Upper lobe of left lung (tissue), 6 donors: ENCODE measurements at places on chromosomes 2 and 18. TPM values are rescaled to one million over a fixed set of nuclear protein-coding genes. Genes with fewer than 3 reads are reported as not detected.

The SERPINB4 gene
- total RNA-seq: not detected

The LRRTM4 gene
- total RNA-seq: not detected

The EGR4 gene
- not detected for total RNA-seq

The VWC2L gene
- not detected for total RNA-seq

DNA sequence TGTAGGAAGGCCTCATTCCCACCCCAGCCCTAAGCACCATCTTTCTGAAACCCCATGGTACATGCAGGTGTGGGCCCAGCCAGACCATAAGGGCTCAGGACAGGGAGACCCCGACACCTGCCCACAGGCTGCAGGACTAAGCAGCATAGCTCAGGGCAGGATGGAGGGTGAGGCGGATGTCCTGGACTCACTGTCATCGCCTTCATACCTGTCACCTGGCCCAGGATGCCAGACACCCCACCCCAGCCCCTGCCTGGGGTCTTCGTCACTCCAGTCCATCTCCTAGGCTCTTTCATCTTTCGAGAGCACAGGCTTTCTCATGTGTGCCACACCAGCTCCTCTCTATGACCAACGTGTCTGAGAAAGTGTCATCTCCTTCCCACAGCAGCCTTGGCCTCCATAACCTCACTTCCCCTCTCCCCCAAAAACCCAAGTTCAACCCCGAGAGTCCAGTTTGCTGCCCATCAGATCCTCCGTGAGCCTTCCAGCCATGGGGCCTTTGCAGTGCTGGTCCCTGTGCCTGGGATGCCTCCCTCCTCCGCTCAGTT lies 71.5 kb downstream of the EMX1 start:
- no peaks in the 10 kb centered on the region for H3K4me1 ChIP-seq
- DNase-seq: no peak
- H3K36me3 ChIP-seq: no peaks in the 10 kb centered on the region
- H3K27me3 ChIP-seq: no peaks in the 10 kb centered on the region
- no peak overlapping the region for H3K27ac ChIP-seq

DNA sequence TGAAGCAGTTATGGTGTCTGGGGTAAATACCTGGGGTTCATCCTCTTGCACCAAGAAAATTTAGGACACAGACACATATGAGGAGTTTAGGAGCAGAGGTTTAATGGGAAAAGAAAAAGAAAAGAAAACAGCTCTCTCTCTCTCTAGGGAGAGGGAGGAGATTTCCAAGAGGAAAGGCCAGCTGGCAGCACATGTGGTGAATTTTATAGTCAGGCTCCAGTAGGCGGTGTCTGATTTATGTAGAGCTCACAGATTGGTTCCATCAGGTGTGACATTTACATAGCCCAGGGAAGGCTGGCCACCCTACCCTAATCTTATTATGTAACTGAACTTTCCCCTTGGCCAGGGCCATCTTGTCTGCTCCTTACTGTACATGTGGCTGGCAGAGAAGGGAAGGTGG lies 297.5 kb upstream of the RGPD4 start:
- no peak for DNase-seq
- H3K4me3 ChIP-seq: no peak overlapping the region
- H3K27ac ChIP-seq: no peak overlapping the region

DNA sequence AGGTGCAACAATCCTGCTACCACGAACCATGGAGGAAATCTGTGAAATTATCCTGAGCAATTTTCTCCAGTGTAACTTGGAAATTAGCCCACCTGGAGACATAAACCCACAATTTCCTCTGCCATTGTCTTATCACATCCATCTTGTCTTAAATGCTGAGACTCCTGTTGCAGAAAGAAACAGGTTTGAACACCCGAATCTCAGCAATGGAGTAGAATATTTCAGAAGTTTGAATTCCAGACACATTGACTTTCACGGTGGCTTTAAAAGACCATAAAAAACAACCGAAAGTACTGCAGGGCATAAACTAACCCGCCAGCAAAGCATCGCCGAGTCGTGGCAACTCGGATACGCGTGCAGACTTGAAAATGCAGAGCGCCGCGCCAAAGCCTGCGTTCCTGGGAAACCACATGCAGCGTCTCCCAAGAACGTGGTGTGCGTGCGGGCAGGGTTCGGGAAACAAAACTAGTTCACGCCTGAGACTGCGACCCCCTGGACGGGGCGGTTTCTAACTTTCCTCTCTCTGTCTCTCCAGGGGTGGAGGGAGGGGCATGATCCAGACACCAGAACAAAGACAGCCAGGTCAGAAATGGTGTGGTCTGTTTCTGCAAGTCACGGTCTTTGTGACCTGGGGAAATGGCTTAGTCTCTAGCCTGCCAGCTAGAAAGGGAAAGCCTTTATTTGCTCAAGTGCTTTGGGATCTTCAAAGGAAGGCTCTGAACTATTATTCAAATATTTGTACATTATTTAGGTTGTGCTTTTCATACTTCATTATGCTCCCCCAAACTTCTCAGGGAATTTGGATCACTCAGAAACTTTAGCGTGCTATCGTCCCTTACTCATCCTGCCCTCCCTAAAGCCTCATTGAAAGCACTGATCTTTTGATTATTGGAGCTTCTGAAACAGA lies 26.9 kb upstream of the KCTD1 start:
- H3K4me1 ChIP-seq: peaks cover 1% of the 10 kb centered on the region
- DNase-seq: peak; percentile 38
- peak overlapping the region; percentile 43 for H3K4me3 ChIP-seq
- H3K27ac ChIP-seq: no peak overlapping the region
- H3K36me3 ChIP-seq: no peaks in the 10 kb centered on the region

DNA sequence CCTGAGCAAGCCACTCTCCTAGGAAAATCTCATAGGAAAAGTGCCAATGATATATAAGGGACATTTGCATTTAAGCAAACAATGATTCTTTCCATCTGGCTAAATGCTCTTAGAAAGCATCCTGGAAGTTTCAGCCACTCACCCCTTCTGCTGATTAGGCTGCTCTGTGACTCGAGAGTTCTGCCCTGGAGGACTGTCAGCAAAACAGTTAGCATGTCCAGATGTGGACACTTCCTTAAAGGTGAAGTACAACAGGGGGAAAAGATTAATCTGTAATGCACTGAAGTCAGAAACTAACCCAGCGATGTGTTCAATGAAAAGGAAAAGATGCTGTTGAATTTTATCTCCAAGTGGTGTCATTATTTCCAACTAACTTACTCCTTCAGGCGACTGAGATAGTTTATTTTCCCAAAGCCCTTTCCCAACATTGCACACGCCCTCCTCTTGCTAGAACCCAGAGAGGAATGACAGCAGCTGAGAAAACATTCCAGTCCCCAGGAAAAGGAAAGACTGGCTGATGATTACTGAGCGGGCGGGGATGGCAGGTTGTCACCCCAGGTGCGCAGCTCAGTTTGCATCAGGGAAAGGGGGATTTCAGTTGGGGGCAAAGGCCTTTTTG lies 214.0 kb downstream of the SS18 start:
- H3K36me3 ChIP-seq: no peaks in the 10 kb centered on the region
- no peaks in the 10 kb centered on the region for H3K4me1 ChIP-seq
- no peak overlapping the region for H3K27ac ChIP-seq
- no peak overlapping the region for H3K4me3 ChIP-seq

- H3K4me3 ChIP-seq: no peak overlapping the region
- H3K4me1 ChIP-seq: no peaks in the 10 kb centered on the region
- H3K27ac ChIP-seq: no peak overlapping the region
- DNase-seq: no peak
- H3K36me3 ChIP-seq: no peaks in the 10 kb centered on the region
- no peaks in the 10 kb centered on the region for H3K27me3 ChIP-seq
Observed at GRCh38 chr2:124426625-124427024, 401.5 kb downstream of the CNTNAP5 start.

GRCh38 chr18:62954366-62954765 lies 239.0 kb downstream of the PHLPP1 start:
- DNase-seq: no peak
- H3K4me1 ChIP-seq: peaks cover 6% of the 10 kb centered on the region
- H3K4me3 ChIP-seq: no peak overlapping the region

- no peaks in the 10 kb centered on the region for H3K27me3 ChIP-seq
- no peak for DNase-seq
- H3K4me3 ChIP-seq: no peak overlapping the region
- no peak overlapping the region for H3K27ac ChIP-seq
- H3K4me1 ChIP-seq: peaks cover 10% of the 10 kb centered on the region
- H3K36me3 ChIP-seq: no peaks in the 10 kb centered on the region
Observed at GRCh38 chr2:190449925-190450324, 41.8 kb downstream of the MFSD6 start.

DNA sequence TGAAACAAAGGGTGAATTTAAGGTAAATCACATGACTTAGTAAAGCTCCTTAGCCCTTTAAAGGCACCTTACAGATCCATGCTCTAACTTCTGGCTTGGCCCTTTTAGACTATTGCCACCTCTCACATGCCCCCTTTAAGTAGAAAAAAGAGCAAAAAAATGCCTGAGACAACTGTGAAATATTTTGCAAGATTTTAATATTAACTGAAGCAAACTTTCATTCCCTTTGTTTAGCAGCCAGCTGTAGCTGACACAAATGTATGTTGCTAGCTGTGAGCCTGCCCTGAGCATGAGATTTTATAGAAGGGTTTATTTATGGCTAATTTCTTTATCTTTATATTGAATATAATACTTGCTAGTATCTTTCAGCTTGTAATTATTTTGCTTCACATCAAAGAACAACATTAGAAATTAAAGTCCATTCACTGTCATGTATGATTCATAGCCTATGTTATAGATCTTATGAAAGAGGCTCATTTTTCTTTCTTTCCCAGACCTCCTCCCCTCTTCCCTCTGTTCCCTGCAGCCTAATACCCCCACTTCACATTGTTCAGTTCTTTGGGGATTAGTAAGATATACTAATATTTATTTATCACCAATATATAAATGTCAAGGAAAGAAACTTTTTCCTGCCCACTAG lies 637.2 kb upstream of the ZEB2 start:
- no peaks in the 10 kb centered on the region for H3K36me3 ChIP-seq
- no peaks in the 10 kb centered on the region for H3K27me3 ChIP-seq
- no peak overlapping the region for H3K27ac ChIP-seq
- no peaks in the 10 kb centered on the region for H3K4me1 ChIP-seq

DNA sequence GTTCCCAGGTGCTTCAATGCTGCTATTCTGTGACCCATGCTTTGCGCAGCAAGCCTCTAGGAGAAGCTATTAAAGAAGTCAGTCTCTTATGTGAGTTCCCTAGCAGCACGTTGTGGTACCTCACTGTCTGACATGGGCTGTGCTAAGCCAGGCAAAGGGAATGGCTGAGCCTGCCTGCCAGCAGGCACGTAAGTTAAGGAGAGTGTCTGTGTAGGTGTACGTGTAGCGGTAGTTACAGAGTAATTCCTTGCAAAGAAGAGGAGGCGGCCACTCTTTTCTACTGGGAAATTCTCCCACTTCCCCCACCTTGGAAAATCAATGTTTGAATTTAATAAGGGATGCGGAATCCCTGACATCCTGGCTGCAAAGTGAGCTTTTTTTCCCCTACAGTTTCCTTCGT lies 123.5 kb upstream of the LYPD1 start:
- H3K27me3 ChIP-seq: no peaks in the 10 kb centered on the region
- no peak overlapping the region for H3K4me3 ChIP-seq
- H3K27ac ChIP-seq: no peak overlapping the region
- no peaks in the 10 kb centered on the region for H3K36me3 ChIP-seq
- DNase-seq: no peak

GRCh38 chr2:121375621-121376159 lies 90.7 kb upstream of the TFCP2L1 start:
- DNase-seq: no peak
- H3K36me3 ChIP-seq: peaks cover 67% of the 10 kb centered on the region
- no peaks in the 10 kb centered on the region for H3K27me3 ChIP-seq

GRCh38 chr2:70766357-70767078 lies 1.5 kb downstream of the ADD2 start:
- no peak for DNase-seq
- peaks cover 15% of the 10 kb centered on the region for H3K4me1 ChIP-seq
- H3K27ac ChIP-seq: no peak overlapping the region
- H3K27me3 ChIP-seq: no peaks in the 10 kb centered on the region
- H3K4me3 ChIP-seq: no peak overlapping the region

DNA sequence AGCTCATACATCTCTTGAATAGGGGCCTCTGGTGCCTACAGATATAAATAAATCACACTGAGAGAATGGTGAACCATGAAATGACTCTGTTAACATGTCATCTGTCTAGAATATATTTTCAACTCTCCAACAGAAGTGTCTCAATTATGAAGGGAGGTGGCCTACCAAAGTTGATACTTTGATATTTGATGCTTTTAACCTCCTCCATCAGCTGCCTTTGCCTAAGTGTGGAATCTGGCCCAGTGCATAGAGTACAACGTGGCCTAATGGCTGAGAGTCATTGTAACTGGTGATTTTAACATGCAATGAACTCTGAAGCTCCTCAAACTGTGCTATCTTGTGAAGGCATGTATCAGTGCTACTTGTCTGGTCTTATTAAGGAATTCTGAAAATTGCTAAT lies 93.4 kb downstream of the MYO3B start:
- H3K36me3 ChIP-seq: no peaks in the 10 kb centered on the region
- H3K4me1 ChIP-seq: no peaks in the 10 kb centered on the region
- H3K27me3 ChIP-seq: no peaks in the 10 kb centered on the region
- H3K27ac ChIP-seq: no peak overlapping the region
- no peak for DNase-seq
- H3K4me3 ChIP-seq: no peak overlapping the region
